Myocyte (in vitro differentiated cells): ENCODE measurements at places on chromosomes 16 and 17.

DNA sequence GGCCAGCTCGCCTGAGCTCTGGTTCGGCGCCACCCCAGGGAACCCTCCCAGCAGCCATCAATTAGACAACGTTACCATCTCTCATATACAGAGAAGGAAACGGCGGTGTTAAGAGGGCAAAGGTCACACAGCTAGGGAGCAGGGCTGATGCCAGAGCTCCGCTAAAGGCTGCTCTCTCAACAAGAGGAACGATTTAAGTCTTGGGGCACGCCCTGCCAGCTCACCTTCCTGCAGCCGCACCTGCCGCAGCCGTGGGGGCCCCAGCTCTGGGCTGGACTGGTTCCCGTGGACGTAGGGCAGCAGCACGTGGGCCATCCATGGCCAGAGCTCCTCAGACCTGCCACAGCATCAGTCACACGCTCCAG is 43.5 kb downstream of the PKD1 start:
- no peak for DNase-seq

DNA sequence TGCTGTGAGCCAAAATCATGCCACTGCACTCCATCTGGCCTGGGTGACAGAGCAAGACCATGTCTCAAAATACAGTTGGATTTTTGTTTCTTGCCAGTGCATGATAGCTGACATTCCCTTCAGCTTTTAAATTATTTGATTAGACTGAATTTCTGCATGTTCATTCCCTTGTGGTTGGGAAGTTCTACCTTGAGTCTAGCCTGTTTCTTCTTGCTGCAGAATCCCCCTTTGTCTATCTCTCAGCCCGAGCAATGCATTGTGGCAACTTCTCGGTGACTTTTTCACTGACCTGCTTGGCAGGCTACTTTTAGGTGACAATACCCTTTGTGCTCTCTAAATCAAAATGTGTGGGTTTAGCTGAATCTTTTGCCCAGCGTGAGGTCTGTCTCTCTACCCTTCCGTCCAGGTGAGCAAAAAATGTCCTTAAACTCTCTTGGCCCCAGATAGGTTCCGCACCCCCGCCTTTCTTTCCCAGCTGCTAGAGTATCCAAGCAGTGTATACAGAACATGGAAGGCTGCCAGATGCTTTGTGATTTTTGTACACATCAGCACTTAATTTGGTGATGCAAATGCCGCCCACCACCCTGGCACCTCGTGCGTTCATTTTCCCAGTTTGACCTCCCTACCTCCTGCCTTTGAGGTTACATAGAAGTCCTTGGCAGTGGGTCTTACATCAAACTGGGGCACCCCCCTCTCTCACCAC is 130.2 kb downstream of the ABCC6 start:
- peak; percentile 19 for DNase-seq

GRCh38 chr16:51151435-51151960 is 428 bp upstream of the SALL1 start:
- DNase-seq = no peak

- DNase-seq = no peak
Observed at GRCh38 chr16:24925163-24925562, 79.4 kb downstream of the SLC5A11 start.

DNA sequence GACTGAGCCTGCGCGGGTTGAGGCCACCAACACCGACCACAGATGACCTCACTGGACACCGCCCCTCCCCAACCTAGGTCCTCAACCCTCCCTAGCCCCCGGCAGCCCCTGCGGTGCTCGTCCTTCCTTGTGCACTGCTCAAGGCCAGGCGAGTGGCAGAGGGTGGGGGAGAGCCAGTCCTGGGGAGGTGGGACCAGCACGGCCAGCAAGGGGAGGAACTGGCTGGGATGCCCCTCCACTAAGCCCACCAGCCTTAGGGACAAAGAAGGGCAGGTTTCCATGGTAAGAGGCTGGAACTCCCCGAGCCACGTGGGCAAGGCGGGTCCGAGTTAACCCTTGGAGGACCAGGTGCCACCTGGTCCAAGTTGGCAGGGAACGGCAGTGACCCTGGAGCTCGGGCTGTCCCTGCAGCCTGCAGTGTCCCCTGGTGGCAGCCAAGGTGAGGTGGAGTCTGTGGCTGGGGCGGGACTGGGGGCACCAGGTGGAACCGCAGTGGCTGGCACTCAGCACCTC is 9.2 kb downstream of the FSCN2 start:
- peak; percentile 64 for DNase-seq

GRCh38 chr16:2826591-2827373 is 3.3 kb upstream of the ZG16B start:
- DNase-seq = no peak

DNA sequence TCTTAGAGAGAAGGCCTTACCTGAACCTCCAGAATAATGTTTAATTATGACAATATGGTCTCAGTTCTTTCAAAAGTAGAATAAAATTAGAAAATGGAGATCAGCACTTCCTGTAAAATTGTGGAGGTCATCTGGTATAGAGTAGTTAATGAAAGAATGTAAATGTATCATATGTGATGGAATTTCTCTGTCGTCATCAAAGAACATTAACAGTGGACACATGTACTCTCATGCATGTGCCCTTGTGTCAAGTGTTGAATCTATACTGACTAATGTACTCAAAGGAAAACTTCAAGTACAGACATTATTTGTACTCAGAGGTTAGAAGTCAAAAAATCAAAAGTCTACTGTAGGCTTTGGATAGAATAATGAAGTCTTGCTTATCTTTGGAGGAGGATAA is 129.2 kb upstream of the MYOCD start:
- no peak for DNase-seq

DNA sequence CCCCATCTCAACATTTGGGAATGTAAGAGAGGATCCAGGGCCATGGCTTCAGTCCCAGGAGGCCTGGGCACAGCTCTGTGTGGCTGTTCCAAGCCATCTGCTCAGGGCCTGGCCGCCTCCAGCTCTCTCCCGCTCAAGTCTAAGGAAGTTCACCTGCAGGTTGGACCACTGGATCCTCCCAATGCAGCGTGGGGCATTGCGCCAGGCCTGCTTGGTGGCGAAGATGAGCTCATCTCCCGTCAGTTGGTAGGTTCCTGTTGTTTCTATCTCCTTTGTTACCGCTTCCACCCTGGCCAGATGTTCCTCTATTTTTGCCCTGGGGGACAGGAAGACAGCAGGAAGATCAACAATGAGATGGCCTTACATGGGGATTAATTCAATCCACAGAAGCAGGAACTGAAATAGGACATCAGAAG is 17.5 kb downstream of the NOS2 start:
- DNase-seq = no peak

- peak; percentile 66 for DNase-seq
Observed at GRCh38 chr16:64933885-64934284, 188.0 kb downstream of the CDH11 start.
